ENCODE measurements at places on chromosomes 11 and 22.

DNA sequence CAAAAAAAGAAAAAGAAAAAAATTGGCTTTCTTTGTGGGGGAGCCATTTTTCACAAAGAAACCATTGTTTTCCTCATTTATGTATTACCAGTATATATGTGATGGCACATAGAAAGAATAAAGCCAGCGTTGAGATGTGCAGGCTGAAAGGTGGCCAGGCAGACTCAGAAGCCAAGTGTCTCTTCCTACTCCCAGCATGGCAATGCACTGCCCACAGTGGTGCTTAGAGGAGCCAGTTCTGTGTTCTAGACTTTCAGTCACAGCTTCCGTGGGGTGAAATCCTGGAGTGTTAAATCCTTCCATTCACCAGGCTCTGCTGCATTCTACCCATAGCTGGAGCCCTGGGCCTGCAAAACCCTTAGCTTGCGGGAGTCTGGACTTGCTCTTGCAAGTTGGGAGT lies 18.9 kb downstream of the SNAP29 start:
- DNase-seq: no peak

- no peak for DNase-seq
Observed at GRCh38 chr22:30541961-30542810, 4.4 kb downstream of the SEC14L6 start.

GRCh38 chr22:23764899-23765881 lies 2.4 kb downstream of the C22orf15 start:
- DNase-seq: no peak

- no peak for DNase-seq
Observed at GRCh38 chr11:27150098-27150497, 109.5 kb downstream of the BBOX1 start.

GRCh38 chr22:47219789-47220188 lies 457.3 kb downstream of the TBC1D22A start:
- DNase-seq: no peak

DNA sequence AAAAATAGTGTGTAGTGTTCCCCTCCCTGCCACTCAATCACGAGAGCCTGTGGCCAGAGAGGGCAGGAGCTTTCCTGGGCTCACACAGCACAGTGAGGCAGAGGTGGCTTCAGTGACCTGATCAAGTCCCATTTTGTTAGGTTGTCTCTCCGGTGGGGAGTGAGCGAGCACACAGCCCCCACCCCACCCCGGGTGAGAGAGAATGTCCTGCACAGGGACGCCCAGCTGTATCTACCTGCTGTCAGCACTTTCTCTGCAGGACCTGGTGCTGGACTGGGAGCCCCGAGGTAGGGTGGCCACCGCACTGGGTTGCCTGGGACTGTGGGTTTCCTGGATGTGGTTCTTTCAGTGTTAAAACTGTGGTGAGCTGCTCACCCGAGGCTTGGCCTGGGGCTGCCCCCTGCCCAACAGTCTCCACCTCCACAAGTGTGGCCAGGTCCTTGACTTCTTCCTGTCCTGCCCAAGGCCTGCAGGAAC lies 6.1 kb downstream of the CAPN5 start:
- no peak for DNase-seq

DNA sequence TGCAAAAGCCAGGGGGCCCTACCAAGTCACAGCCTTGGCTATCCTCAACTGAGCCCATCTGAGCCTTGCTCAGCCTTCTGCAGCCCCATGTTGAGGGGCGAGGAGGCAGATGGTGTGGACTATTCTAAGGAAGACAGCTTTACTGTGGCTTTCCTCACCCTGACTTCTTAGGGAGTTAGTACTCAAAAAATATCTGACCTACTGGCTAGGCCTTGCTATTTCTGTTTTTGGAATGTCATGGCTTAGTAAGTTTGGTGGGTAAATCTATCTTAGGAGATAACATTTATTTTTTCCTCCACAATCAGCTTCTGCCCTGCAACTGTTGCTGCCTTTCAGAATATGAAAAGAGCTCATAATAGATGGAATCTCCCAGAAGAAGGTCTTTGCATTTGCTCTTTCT lies 80.9 kb downstream of the LDLRAD3 start:
- DNase-seq: no peak

GRCh38 chr22:24247564-24248344 lies 2.9 kb upstream of the GGT5 start:
- no peak for DNase-seq

GRCh38 chr22:20803696-20804324 lies 29.9 kb downstream of the SERPIND1 start:
- no peak for DNase-seq

DNA sequence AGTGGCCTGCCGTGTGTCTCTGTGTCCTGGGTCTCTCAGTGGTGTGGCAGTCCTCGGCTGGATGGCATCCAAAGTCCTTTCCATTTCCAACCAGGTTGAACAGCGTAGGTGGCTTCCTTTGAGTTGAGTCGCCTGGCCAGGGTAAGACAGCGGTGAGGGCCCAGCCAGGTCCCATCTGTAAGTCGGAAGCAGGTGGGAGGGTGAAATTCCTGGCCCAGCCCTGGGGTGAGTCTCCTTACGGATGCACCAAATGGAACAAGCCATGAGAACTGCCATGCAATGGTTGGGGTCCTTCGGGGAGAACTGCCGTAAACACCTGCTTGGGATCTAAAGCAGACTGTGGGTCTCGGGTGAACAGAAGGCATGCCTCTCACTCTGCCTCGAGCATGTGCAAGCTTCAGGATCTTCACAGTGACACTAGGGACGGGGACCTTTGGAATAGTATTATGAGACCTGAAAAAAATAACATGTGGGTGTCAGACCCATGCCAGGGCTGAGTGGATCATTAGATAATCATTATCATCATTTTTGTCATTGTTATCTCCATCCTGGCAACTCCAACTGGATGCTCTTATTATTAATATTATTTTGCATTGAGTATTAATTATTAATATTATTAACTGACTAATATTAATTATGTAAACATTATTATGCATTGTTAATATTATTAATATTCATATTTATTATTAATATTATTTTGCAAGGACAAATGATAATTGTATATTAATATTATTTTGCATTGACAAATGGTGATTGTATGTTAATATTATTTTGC lies 57.7 kb upstream of the LINC01488 start:
- no peak for DNase-seq

DNA sequence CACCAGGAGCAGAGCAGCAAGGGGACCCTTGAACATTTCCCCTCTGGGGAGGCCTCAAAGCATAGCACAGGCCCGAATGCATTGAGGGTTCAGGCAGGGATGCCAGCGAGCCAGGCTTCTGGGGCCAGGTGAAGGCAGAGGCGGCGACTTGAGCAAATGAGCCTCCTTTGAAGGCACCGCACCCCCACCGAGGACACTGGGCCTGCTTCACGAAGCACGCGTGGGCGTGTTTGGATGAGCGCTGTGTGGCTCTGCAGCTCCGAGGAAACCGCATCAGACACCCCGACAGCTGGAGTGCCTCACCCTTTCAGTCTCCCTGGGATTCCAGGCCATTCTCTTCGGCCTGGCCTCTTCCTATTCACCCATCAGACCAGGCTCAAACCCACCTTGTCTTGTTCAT lies 301.8 kb downstream of the NTM start:
- no peak for DNase-seq

- DNase-seq: no peak
Observed at GRCh38 chr22:25488244-25489020, 76.0 kb upstream of the GRK3 start.

GRCh38 chr11:43920598-43921419 lies 21.6 kb upstream of the C11orf96 start:
- DNase-seq: no peak

- DNase-seq: no peak
Observed at GRCh38 chr11:17142450-17142849, 65.0 kb upstream of the RPS13 start.

DNA sequence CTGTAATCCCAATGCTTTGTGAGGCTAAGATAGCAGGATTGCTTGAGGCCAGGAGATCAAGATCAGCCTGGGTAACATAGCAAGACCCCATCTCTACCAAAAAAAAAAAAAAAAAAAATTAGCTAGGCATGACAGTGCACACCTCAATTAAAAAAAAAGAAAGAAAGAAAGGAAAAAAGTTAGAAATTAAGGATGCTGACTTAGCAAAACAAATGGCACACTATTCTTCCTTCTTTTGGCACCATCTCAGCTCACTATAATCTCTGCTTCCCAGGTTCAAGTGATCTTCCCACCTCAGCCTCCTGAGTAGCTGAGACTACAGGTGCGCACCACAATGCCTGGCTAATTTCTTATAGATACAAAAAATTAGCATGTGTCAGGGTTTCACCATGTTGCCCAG lies 33.9 kb downstream of the PC start:
- no peak for DNase-seq

DNA sequence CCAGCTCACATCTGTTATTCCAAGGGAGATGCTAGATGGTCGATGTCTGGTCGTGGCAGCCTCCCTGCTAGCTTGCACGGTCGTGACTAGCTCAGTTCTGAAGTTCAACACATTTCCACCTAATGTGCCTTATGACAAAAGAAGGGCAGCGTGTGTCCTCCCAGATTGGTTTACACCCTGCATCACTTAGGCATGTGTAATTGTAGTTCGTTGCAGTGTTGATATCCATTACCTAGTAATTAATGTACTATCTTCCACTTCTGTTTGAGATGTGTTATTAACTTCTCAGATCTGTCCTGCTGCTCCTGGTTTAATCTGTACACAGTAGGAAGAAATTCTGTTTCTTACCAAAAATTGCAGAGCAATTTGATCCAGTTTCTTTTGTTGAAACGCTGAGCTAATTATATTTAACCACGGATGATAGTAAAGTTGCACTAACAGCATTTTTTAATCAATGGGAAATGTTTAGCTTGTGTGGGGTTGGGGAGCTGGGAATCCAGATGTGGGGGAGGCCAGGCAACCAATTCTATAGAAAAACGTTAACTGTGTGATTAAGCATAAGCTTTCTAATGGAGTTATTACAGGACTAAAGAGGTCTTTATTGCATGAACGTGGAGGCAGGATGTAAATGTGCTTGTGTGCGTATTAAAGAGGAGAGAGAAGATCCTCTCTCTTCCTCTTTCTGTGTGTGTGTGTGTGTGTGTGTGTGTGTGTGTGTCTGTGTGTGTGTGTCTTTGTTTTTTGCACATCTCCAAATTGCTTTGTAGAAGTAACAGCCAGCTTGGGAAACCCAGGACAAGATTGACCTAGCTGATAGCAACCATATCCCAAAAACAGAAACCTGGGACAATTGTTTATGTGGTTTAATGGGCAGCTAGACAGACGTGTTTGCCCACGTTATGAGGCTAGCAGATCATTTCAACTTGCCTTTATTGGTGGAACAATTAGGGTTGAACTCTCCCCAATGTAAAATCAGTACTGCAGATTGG lies 145.7 kb upstream of the TTC12 start:
- DNase-seq: no peak

GRCh38 chr11:2661173-2662023 lies 38.4 kb downstream of the KCNQ1OT1 start:
- no peak for DNase-seq

GRCh38 chr22:28442711-28443525 lies 236.7 kb downstream of the TTC28 start:
- no peak for DNase-seq

DNA sequence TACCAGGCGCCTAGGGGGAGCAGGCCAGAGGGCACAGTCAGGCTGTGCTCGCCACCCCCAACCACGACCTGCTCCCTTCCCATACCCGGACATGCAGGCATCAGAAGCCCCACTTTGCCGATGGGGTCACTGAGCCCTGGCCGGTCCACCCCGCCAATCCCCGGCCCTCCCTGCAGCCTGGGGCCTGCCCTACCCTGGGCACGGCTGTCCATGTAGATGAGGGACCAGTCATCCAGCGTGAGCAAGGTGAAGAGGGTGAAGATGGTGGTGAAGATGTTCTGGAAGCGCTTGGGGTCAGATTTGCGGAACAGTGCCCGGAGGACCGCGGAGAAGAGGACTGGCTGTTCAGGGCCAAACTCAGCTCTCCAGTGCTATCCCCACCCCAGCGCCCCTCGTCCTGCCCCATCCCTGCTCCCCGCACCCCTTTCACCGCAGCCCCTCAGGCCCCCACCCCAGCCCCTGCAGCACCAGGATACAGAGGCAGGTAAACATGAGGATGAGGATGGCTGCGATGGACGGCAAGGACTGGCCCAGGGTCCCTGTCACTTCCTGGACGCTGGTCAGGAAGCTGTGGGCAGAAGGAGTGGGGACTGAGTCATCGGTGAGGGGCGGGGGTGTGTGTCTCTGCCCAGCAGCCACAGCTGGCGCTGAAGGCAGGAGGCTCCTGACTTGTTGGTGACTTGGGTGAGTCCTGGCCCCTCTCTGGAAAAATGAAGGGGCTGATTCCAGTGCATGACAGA lies 5.5 kb downstream of the CATSPER1 start:
- no peak for DNase-seq

DNA sequence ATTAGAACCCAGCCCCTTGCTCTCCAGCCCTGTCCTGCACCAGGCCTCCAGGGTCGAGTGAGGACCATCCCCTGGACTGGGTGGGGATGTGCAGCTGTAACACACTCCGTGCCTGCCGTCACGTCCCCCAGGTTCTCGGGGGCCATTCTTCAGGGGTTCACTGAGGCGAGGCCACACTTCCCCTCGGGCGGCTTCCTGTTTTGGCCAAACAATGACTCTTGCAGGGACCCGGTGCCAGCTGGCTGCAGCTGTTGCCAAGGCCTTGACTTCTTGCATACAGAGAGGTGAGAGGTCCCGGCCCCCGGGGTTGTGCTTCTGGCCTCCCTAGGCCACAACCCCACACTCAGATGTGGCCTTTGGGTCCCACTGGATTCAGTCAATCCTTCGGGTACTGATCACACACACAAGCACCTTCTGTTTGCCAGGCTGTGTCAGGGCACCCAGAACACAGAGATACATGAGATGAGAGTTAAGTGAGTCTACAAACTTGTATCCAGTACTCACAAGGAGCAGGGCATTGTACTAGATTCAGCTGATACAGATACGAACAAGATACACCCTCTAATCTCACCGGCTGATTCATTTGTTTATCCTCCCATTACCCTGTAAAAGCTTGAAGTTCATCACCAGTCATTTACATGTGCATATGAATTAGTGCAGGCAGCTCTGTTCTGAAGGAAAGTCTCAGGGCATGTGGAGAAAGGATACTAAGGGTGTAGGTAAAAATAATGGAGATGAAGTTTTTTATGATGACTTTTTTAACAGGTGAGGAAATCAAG lies 32.9 kb downstream of the LRRC32 start:
- no peak for DNase-seq

GRCh38 chr22:36831717-36832116 lies 14.9 kb upstream of the PVALB start:
- DNase-seq: no peak

- no peak for DNase-seq
Observed at GRCh38 chr11:503179-503981, 3.7 kb downstream of the RNH1 start.

DNA sequence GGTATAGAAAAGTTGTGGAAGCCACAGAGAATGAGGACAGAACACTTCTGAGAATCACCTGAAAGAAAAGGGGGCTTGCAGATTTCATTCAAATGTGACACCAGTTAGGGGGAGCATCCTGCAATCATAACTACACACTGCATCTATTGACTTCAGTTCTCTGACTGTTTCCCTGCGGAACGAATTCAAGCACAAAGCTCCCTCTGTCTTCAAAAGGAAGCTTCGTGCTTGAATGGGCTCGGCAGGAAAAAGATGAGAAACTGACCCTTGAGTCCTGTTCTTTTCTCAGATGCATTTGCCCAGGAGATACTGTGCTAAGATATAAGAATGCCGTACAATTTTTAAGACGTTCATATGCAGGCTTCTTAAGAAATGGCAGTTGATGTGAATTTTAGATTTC lies 2000.4 kb upstream of the RAG2 start:
- no peak for DNase-seq

GRCh38 chr11:76298255-76298654 lies 82.7 kb downstream of the THAP12 start:
- DNase-seq: no peak
